ENCODE measurements at places on chromosomes 2 and 18.

- no peak for DNase-seq
Observed at GRCh38 chr18:78901923-78902794, 77.5 kb upstream of the SALL3 start.

DNA sequence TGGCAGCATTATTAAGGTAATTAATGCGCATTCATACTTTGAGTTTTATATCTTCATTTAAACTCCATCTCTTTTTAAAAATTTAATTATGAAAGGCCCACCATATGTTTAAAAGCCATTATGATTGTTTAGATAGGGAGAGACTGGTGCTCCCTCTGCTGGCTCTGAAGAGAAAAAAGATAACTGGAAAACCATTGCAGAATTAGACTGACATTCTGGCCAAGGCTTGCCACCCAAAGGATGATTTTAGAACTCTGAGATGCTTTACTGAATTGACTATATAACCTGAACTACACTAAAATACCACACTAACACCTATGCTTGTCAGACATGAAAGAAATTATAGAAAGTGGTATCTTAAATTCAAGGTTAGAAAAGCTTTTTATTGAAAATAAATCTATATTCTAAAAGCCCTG is 127.6 kb upstream of the SPOPL start:
- DNase-seq = peak; percentile 3

- DNase-seq = no peak
Observed at GRCh38 chr2:159169187-159169586, 117.3 kb downstream of the WDSUB1 start.

DNA sequence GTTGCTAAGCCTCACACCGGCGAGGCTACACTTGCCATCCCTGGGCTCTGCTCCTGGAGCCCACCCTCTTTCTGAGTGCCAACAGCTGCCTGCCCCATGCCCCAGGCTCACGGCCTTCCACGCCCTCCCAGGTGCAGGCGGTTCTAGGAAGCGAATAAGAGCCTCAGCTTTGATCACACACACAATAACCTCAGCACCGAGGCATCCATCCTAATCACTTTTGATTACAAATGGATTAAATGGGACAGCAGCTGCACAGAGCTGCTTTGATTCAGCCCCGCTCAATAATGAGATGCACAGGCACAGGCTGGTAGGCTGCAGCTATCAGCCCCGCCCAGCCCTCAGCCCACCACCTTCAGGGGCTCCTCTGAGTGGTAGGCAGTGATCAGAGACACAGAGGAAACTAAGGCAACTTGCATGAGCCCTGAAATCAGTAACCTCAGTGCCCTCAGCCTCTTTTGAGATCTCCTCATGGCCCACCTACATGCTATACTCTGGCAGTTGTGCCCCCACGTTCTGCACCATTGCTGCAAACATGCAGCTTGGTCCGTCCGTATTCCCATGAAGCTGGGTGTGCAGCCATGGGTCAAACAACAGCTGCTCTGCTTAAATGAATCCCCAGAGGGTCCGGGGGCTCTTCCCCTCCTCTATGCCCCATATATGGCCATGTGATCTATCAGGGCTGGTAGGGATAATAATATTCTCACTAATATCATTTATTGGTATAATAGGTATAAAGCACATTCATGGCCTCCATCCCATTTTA is 171.4 kb downstream of the SETBP1 start:
- no peak for DNase-seq

- DNase-seq = no peak
Observed at GRCh38 chr2:241062389-241063092, 39.5 kb downstream of the MTERF4 start.

- DNase-seq = no peak
Observed at GRCh38 chr2:31239593-31240177, 5.7 kb downstream of the EHD3 start.

GRCh38 chr18:35122586-35123224 is 81.5 kb downstream of the MAPRE2 start:
- DNase-seq = no peak

DNA sequence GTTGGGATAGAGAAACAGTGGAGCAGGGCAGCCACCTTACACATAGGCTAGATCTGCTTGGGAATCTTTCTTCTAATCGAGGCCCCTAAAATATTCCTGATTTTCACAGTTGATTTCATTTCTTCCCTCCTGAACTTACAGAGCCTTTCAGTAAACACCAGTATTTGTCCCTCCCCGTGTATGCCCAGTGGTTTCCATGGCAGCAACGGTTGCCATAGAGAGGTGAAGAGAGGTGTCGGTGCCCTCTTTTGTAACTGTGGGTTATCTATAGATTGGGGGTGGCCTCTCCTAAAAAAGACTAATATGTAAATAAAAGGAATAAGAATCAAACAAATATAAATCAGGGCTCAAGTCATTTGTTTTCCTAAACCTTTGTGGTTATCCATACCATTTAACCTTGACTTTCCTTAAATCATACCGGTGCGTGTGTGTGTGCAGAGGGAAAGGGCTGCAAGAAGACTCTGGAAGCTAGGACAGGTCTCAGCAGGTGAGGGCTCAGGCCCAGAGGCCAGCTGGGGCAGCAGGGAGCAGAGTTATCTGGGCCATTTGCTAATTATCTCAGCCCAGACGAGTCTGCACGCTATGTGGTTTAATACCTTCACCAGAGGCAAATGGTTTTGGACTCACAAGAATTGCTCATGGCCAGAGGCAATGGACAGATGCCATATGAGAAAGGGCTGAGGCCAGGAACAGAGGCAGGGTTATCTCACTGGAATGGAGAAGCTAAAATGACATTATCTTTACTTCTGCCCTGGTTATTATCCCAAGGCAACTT is 35.5 kb downstream of the LIPG start:
- no peak for DNase-seq

DNA sequence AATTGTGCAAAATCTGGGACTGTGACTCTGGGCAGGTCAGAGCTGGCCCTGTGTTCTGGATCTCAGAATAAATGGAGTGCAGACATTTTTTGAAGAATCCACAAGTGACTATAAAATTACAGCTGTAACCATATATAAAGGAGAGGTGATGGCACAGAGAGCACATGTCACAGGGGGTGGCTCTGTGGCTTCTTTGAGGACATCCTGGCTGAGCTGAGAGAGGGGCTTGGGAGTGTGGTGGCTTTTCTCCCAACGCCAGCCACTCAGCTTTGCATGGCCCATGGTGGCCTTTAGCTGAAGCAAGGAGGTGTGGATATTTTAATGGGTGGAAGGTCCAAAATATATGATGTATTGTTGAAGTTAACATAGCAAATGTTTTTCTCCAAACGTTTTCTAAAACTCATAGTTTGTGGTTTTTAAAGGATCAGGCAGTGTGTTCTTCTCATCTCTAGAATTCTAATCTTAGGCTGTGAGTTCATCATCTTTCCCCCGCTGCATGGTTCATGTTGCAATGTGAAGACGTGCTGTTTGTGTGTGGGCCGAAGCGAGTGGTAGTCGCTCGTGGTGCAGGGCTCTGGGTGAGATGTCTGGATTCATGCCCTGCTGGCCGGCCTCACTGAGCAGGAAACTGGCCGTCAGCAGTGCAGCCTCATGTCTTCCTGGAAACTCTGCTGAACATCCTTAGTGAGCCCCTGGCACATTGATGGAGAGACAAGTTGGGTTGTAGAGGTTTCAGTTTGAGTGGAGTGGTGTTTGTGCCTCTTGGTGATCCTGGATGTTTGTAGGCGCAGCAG is 109.9 kb downstream of the ZNF236 start:
- peak; percentile 54 for DNase-seq

- peak; percentile 69 for DNase-seq
Observed at GRCh38 chr18:23929362-23929930, 85.1 kb upstream of the TTC39C start.

GRCh38 chr2:217327953-217328621 is 468.2 kb upstream of the TNP1 start:
- DNase-seq = no peak

DNA sequence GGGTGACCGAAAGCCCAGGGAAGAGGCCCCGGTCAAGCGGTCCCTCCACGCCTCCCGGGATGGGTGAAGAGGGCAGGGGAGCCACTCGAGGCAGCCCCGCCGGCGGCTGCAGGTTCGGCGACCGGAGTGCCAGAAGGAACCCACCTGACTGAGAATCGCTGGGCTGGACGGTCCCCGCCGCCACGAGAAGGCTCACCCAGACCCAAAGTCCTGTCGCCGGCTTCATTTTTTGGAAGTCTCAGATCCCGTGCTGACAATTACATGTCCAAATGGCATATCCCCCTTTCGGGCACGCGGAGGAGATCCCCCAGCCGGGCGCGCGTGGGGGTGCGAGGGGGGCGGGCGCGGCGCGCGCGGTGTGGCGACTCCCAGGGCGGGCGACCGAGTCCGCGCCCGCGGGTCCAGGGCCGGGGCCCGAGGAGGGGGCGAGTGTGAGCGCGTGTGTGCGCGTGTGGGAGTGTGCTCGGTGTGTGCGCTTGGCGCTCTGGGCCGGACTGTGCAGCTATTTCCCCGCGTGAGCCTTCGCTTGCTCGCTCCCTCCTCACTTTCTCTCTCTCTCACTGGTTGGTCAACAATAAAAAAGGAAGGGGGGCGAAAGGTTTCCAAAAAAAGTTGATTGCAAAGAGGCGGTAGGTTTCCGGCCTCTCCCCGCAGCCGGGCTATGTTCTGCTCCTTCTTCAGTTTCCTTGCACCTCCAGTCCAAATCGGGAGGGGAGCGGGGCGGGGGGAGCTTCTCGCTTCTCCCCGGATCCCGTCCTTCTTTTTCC is at the start of gene ERBB4:
TSS of gene ERBB4 (minus strand) at position 498 of the 767 bp plus-strand sequence. CDS start at position 226, 272 bp downstream.
- DNase-seq = no peak

- no peak for DNase-seq
Observed at GRCh38 chr2:71787476-71788185, 334.3 kb downstream of the DYSF start.
